LHCN-M2 (cell line): ENCODE measurements at places on chromosomes 1 and 21. TPM values are rescaled to one million over a fixed set of nuclear protein-coding genes. Genes with fewer than 3 reads are reported as not detected.
A peak's percentile ranks its signal among the peaks of the same experiment; 100 is the strongest.

- DNase-seq: peak; percentile 67
Observed at GRCh38 chr1:159917533-159918351, 7.6 kb downstream of the TAGLN2 start.

DNA sequence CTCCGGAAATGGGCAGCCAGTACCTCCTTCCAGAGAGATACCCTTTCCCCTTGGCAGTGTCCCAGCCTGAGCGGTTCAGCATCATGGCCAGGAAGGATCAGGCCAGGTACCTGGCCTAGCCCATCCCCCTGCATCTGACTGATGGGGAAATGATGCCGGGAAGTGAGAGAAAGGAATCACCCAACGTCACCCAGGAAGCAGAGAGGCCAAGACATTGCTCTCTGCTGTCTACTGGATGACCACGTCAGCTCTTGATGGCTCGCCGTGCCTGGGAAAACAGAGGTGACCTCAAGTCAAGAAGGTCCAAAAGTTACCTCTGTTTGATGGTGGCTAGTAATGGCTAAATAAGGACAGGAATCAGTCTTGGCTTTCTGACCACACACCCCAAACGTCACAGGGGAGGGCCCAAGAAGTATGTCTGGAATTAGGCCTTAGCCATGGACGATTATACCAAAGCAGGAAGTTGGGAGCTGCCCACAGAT, 79.0 kb downstream of the MRPL37 start:
- peak; percentile 59 for DNase-seq

DNA sequence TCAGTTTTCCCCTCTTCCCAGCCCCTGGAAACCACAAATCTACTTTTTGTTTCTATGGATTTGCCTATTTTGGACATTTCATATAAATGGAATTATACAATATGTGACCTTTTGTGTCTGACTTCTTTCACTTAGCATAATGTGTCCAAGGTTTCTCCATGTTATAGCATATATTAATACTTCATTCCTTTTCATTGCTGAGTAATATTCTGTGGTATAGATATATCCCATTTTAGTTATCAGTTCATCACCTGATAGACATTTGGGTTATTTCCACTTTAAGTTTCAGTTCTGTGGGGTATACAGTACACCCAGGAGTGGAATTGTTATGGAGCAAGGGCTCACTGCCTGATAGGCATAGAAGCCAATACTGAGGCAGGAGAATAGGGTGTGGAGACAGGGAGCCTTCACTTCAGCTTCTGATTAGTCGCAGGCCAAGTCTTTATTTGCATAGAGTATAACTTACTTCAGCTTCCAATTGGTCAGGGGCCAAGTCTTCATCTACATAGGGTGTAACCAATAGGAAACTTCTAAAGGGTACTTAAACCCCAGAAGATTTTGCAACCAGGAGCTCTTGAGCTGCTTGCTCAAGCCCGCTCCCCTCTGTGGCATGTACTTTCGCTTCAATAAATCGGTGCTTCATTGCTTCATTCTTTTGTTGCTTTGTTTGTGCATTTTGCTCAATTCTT, 8.3 kb upstream of the NVL start:
- no peak for DNase-seq

- DNase-seq: no peak
Observed at GRCh38 chr1:112504001-112504660, 4.6 kb upstream of the WNT2B start.

GJB3 gene
- total RNA-seq: not detected in 2 replicates

KRTAP21-2 gene
- not detected in 2 replicates for total RNA-seq

DNA sequence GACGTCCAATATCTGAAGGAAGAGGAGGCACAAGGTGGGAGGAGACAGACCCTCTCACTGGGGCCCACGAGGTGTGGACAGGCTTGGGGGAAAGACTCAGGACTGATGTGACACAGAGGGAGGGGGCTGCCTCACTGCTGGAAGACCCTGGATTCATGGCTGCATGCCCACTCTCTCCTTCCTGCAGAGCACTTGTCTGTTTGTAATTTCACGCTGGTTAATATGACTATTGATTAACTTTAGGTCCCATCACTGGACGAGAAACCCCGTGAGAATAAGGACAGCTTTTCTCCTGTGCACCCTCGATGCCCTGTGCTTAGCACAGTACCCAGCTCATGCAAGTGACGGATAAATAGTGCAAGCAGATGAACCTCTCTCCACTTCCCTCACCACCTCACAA, 35.1 kb downstream of the CACNA1S start:
- DNase-seq: no peak

ANKRD45 gene
- 0.13 TPM in 1 of 2 replicates, not detected in the other for total RNA-seq

ATP1A4 gene
- not detected in 2 replicates for total RNA-seq

SPRR3 gene
- not detected in 2 replicates for total RNA-seq

GRCh38 chr1:92756537-92756936, 28.4 kb downstream of the EVI5 start:
- DNase-seq: no peak

SMCP gene
- total RNA-seq: not detected in 2 replicates

FMN2 gene
- 14.8 and 34.0 TPM in 2 replicates for total RNA-seq

DNA sequence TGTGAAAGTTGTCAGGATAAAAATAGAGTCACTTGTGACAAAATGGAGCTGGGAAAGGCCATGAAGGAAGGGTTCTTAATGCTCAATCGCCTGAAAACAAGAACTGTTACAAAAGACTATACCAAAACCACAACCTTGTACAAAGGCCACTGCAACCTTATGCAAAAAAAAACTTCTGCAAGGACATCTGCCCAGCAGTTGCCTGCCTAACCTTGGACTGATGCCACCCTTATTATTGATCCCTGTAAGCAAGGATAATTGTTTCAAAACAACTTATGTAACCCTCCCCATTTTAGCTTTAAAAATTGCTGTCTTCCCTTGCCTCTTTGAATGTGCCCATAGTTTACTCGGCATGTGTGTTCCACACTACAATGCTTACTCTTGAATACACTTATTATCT, 5.7 kb downstream of the ALG14 start:
- DNase-seq: no peak
